ENCODE measurements at places on chromosomes 7 and 10.

GRCh38 chr7:34240417-34240816 lies 335.1 kb downstream of the BMPER start:
- no peak for DNase-seq

- peak; percentile 84 for DNase-seq
Observed at GRCh38 chr10:5043716-5044115, 40.1 kb upstream of the AKR1C2 start.

DNA sequence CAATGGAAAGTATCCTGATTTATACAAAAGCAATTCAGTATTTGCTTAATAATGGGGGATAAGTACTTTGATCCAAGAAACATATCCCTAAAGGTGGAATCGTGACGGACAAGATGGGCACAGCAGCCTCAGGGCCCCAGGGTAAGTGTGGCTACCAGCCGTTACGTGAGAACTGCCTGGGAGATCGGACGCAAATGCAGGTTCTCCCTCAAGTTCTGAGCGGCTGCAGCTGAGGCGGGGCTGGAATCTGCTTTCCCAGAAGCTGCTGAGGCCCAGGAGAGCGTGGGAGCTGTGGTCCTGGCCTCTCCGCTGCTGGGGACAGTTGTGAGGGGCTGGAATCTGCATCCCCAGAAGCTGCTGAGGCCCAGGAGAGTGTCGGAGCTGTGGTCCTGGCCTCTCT lies 13.5 kb downstream of the FOXL3 start:
- no peak for DNase-seq

DNA sequence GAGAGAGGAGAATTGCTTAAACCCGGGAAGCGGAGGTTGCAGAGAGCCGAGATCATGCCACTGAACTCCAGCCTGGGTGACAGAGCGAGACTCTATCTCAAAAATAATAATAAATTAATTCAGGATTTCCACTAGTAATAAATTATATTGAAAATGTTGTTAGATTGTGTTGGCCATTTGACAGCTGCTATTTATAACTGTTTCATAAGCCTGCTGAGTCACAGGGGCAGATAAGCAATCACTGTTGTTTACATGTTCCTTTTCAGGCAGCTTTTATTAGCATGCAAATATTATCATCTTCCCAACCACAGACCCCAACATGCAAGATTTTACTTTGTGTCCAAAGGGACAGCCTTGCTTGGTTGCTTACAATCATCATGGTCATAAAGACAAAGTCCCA lies 49.5 kb upstream of the ZNF138 start:
- no peak for DNase-seq

DNA sequence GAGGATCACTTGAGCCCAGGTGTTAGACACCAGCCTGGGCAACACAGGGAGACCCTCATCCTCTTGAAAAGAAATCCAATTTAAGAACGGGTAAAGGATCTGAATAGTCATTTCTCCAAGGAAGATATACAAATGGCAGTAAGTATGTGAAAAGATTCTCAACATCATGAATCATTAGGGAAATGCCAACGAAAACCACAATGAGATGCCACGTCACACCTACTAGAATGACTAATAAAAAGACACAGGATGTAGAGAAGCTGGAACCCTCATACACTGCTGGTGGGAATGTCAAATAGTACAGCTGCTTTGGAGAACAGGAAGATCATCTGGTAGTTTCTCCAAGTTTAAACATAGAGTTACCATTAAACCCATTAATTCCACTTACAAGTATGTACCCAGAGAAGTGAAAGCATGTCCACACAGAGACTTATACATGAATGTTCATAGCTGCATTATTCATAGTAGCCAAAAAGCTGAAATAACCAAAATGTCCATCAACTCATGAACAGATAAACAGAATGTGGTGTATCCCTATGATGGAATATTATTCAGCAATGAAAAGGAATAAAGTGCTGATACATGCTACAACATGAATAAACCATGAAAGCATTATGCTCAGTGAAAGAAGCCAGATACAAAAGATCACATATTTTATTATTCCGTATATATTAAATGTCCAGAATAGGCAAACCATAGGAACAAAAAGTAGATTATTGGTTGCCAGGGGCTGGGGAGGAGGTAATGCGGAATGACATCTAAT lies 13.1 kb upstream of the ZMIZ2 start:
- DNase-seq: no peak

DNA sequence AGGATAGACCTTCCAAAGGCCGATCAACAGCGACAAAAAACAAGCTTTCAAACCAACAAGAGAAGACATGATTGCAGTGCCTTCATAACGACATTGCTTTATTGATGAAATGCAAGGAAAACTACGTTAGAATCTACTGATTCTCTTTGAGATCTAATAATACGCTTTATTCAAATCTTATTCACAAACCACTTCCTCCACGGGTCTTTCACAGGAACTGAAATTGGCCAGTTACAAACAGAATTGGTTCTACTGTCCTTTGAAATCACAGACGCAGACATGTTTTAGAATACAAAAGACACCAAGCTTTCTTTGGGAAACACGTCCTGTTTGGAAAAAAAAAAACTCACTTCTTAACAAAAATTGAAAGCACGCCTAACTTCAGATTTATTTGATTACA lies 74.7 kb upstream of the SEPHS1 start:
- DNase-seq: no peak

- no peak for DNase-seq
Observed at GRCh38 chr7:94048755-94049154, 44.6 kb upstream of the BET1 start.

GRCh38 chr7:143381427-143382125 lies 431 bp downstream of the ZYX start:
- peak; percentile 60 for DNase-seq

DNA sequence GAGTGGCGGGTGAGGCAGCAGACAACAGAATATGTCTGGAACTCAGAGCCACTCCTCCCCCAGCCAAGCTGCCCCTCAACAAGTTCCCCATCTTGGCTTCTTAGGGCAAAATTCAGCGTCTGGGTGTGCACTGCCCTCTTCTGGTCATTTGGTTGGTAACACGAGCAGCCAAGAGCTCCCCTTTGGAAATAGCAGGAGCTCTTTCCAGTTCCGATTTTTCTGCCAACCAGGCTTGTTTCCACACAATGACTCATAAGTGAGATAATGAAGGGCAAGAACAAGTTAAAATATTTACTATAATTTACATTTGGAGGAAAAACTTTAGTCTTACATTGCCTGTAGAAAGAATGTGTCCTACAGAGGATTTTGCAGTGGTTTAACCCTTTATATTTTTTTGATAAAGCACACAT lies 70.5 kb downstream of the ADCYAP1R1 start:
- peak; percentile 43 for DNase-seq

GRCh38 chr10:22894714-22895113 lies 33.1 kb upstream of the ARMC3 start:
- no peak for DNase-seq

DNA sequence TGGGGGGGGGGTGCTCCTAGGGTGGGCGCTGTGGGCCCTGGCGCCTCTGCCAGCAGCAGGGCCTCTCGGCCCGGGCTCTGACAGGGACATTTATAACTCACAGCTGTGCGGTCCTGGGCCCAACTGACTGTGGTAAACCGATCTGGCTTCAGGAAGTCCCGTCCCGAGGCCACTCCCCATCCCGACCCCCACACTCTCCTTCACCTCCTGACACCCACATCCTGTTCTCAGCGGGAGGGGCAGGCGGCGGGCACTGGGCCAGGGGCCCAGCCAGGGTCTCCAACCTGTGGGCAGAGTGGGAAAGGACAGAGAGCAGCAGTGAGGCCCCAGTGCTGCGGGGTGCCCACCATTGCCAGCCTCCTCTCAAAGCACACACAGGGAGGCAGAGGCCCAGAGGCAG lies 69.1 kb downstream of the ZMIZ1 start:
- no peak for DNase-seq

DNA sequence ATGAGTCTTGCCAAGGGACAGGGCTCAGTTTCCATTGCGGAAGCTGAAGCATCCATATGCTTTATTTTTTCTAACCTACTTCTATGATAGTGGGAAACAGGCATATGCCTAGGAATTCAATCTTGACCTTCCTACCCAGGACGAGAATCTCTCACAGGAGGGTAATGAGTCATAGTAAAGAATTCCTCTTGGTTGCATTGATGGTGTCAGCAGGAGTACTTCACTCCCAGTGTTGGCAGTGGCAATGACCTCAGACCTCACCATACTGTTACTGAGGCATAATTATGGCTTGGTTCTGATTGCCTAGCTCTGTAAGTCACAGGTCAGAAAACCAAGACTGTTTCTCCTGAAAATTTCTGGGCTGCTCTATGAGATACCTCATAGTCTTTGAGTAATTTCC lies 552.9 kb downstream of the ARL4A start:
- DNase-seq: no peak

- no peak for DNase-seq
Observed at GRCh38 chr10:127979045-127979444, 72.1 kb downstream of the PTPRE start.

GRCh38 chr7:72925546-72926120 lies 738 bp downstream of the POM121 start:
- no peak for DNase-seq

Data from prostate gland (tissue), 2 donors.